ENCODE measurements at places on chromosomes 7 and 10.

GRCh38 chr10:18293536-18294510 is 153.6 kb downstream of the CACNB2 start:
- DNase-seq: peak; percentile 13

DNA sequence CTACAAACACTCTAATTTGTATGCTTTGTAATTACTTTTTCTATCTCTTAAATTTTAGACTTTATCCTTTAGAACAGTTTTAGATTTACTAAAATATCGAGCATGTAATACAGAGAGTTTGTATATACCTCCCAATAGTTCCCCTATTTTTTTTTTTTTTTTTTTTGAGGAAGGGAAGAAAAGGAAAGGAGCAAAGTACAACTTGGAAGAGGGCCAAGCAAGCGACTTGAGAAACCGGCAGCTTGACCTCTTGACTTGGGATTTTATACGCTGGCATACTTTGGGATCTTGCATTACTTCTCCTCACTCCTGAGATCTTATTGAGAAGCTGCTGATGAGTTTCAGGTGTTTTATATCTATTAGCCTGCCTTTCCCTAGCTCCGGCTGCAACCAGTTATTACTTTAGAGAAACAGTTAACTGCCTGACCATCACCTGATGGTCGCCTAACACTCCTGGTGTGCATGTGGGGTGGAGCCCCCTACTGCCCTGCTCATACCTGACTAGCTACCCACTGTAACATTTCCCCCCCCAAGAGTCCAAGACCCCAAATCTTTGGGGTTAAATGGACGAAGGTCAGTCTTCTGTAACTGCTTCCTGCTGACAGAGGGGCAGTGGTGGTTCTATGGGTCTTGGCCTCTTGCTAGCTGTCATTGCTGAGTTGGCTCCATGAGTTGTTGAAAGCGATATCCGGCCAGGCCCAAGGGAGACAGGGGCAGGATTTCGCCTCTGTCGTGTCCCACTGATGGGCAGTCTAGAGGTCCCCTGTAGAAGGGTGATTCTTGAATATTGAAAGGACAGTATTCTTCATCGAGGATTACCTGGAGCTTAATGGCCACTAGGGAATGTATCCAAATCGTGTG is 28.5 kb downstream of the MKLN1 start:
- DNase-seq: no peak

DNA sequence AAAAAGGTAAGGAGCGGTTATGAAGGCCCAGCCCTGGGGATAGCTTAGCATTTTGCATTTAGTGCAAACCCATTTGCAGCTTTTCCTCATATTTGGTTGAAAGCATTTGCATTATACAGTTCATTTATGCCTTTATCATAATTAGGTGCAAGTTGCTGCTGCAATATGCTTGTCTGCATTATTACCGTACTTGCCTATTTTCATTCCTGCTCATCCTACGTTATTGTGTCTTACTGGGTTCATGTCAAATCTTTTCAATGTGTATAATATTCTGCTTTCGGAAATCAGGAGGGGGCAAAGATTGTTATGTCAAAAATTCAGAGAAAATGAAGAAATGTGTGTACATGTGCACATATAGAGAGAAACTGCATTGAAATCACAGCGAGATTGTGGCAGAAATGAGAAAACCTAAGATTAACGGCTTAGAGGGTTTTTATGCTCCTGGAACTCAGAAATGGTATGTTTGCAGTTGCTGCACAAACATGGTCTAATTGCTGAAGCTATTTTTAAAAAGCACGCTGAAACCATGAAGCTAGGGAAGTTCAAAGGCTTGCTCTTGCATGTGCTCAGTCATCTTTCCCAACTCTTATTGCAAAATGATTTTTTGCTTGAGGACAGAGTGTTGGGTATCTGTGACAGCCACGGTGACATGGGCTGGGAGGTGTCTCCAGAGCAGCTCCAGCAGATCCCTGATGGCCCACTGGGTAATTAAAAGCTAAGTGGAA is 613.2 kb downstream of the SDK1 start:
- no peak for DNase-seq

DNA sequence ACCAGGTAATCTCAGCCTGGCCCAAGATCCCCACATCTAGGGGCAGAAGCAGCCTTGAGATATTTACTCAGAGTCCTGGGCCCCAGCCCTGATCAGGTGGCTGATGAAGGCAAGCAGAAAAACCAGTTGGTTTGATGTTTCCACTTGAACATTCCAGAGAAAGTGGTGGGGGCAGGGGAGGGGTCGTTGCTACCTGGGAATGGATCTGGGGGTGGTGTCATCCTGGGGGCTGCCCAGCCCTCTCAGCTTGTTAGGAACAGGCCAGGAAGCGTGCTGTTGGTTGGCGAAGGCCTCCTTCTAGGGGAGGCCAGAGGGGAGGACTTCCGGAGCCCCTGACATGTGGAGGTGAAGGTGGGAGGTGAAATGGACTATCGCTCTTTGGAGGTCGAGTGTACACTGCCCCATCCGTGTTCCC is 3.7 kb upstream of the ABHD11 start:
- DNase-seq: no peak

DNA sequence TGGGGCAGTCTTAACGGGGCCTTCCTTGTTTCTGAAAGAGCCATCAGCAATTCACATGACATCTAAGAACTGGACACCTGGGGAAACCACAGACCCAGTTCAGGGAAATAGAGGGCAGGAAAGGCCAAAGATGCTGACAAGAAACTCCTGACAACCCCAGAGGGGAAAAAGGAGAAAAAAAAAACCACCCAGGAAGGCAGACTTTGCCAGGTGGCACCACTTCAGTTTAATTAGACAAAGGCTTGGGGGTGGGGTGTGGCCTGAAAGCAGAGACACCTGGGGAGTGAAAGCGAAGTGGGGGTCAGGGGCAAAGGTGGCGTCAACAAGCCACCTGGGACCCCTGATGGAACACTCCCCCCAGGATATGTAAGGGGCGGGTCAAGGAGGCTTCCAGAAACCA is 53.6 kb downstream of the RAB11FIP2 start:
- DNase-seq: no peak

DNA sequence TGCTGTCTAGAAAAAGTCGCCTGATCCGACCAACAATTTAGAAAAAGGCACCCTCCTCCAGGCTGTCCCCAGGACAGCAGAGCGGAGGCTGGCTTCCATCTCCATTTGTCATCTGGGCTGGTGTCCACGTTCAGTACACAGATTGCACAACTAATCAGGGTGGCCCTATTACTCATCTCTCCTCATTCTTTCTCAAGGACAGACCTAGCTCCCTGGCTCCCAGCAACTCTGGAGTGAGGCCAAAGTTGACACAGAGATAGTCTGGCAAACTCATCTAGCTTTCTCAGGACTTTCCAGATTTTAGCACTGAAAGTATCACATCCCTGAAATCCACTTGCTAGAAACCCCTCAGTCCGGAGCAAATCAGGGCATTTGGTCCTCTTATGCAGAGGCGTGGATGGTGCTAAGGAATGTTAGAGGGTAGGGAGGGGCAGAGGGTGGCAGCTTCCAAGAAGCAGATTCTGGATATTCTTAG is 75.1 kb downstream of the DNAH11 start:
- DNase-seq: peak; percentile 50

DNA sequence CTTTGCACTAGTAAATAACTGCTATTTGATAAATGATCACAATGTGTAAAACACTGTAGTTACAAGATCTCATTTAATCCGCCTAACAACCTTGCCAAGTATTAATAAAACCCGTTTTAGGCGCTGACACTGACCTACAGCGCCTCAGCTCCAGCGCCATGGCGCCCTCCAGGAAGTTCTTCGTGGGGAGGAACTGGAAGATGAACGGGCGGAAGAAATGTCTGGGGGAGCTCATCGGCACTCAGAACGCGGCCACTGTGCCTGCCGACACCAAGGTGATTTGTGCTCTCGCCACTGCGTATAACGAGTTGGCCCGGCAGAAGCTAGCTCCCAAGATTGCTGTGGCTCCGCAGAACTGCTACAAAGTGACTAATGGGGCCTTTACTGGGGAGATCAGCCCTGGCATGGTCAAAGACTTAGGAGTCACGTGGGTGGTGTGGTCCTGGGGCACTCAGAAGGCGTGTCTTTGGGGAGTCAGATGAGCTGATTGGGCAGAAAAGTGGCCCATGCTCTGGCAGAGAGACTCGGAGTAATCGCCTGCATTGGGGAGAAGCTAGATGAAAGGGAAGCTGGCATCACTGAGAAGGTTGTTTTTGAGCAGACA is 1.1 kb upstream of the TNPO3 start:
- no peak for DNase-seq

DNA sequence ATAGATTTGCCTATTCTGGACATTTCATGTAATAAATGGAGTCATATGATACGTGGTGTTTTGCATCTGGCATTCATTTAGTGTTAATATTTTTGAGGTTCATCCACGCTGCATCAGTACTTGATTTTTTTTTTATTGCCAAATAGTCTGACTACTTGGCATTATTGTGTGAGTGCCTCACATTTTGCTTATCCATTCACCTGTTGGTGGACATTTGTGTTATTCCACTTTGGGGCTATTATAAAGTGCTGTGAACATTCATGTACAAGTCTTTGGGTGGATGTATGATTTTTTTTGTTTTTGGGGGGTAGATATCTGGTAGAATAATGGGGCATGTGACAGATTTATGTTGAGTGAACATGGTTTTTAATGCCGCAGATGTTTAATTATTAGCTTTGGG is 19.7 kb downstream of the CUL1 start:
- no peak for DNase-seq

DNA sequence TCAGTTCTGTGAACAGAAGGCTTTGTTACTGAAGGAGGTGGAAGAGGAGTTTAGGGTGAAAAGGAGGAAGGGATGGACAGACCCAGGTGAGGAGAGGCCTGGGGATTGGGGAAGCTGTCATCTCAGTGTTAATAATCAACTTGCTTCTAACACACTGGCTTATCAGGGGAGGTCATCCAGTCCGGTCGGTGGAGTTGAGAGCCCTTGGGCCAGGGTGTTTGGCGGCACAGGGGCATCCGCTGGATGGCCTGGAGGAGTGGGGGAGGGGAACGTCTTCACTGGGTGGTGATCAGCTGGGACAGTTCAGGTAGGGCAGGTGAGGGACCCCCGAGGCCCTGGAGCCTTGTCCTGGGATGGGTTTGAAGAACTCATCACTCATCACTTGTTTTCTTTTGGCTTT is 33.9 kb downstream of the SHH start:
- DNase-seq: no peak

GRCh38 chr7:155058896-155059295 is 11.2 kb upstream of the HTR5A start:
- no peak for DNase-seq

GRCh38 chr7:94923412-94923811 is 16.0 kb downstream of the PPP1R9A start:
- DNase-seq: no peak
